ENCODE measurements at places on chromosomes 2 and 18.
A peak's percentile ranks its signal among the peaks of the same experiment; 100 is the strongest.

GRCh38 chr2:170950221-170950761 lies 21.2 kb downstream of the GORASP2 start:
- DNase-seq = no peak

- DNase-seq = no peak
These were observed 34.0 kb upstream of the MREG start for GRCh38 chr2:216047397-216047796.

- peak; percentile 36 for DNase-seq
These were observed at the start of gene SLC40A1 for GRCh38 chr2:189580658-189581353. Gene SLC40A1 (minus strand): TSS chr2:189580786. CDS start chr2:189580460, 326 bp downstream.

DNA sequence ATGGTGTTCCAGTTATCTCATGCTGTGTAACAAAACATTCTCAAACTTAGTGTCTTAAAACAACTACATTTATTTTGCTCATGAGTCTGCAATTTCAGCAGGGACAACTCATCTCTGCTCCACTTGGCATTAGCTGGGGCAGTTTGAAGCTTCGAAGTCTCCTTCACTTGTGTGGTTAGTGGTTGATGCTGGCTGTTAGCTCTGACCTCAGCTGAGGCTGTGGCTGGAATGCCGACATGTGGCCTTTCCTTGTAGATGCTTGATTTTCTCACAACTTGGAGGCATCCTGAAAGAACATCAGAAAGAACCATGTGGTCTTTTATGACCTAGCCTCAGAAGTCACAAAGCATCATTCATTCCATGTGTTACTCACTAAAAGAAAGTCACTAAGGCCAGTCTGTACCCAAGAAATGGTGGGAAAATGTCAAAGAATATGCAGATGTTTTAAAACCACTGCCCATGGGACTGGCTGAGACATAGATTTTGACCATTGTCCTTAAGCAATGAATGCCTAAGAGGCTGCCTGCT lies 3.8 kb upstream of the TMSB10 start:
- no peak for DNase-seq

DNA sequence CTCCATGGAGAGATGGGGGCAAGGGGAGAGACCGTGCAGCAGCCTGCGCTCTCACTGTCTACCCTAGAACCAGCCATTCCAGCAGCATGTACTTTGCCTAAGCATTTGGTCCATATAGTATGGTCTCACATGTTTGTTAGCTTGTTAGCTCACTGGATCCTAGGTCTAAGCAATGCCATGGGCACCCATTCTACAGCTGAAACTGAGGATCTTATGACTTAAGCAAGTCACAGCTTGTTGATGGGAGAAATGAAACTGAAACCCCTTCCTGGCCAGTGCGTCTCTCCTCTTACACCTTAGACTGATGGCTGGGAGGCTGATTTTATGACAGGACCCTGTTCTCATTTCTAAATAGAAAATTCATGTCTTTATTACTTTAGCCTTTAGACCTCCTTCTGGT lies 90.1 kb downstream of the EPAS1 start:
- DNase-seq = no peak

DNA sequence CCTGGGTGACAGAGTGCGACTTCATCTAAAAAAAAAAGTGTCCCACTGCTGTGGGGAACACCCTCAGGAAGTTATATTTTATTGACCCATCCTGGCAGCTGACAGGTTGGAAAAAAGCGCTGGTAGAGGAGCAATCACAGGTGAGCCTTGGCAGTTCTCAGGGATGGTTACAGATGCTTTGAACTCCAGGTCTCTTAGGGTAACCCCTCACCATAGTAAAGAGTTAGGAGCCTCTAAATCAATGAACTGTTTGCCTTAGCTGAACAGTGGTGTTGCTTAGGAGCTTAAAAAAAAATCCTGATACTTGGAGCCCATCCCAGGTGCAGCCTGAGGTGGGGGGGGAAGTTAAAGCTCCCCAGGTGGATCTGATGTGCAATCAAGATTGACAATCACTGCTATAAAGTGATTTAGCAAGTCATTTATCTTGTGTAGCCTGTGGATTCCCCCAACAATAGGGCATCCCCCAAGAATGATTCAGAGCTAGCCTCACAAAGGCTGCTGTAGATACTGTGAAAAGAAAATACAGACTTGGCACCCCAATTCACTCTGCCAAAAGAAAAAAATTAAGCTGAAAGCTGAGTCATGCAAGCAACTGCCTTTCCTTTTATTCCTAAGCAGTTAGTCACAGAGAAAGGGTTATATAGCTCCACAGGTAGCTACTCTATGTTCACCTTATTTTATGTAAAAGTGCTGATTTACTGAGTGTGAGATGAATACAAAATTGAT lies 14.8 kb downstream of the SLC16A14 start:
- DNase-seq = peak; percentile 29

DNA sequence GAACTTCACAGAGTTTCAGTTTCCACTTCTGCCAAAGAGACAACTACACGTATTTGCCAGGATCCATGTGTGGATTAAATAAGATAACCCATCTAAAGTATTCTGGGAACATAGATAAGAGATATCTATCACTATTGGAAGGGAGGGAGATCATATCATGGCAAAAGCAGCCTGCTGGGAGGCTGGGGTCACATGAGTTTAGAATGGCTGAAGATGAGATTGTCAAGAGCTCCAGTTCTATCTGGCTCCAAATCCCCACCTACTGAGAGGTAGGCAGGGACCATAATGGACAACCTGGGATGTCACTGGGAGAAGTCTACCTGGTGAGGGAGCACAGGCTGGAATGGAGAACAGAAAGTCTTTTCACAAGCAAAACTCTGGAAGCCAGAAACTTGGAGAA lies 192.6 kb upstream of the ST6GAL2 start:
- no peak for DNase-seq

DNA sequence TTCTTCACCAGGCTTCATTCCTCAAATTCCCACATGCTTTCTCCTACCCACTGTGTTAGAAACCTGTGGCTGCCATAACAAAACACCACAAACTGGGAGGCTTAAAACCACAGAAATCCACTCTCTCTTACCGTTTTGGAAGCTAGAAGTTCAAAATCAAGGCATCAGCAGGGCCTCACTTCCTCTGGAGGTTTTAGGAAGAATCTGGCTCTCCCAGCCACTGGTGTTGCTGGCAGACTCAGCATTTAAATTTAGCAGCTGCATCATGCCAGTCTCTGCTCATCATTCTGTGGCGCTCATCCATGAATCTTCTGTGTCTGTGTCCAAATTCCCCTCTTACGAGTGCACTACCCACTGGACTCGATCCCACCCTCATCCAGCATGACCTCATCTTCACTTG lies 248.5 kb downstream of the ZNF516 start:
- no peak for DNase-seq

DNA sequence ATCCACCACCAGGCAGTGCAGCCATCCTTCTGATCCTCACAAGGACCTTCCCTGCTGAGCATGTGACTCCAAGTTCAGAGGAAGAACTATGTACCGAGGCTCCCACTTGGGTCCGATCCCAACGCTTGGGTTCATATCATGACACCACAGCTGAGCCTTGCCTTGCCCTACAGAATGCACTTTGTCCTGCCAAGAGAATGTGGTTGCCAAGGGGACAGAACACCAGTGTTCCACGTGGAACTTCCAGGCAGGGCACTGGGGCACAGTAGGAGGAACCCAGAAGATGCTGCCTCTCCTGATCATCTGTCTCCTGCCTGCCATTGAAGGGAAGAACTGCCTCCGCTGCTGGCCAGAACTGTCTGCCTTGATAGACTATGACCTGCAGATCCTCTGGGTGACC lies at the start of gene TEX51:
Gene TEX51, plus strand, starts transcription at position 255 of the 400 bp plus-strand sequence. Its CDS starts 29 bp downstream, at position 284.
- DNase-seq = no peak

All from spinal cord (tissue), 10 donors.